Activated CD4-positive, alpha-beta T cell treated with anti-CD3 and anti-CD28 coated beads, Interleukin-2, amount 10 ng/mL, durations not matched to agents 24 days and 14 days (primary cell): ENCODE measurements at places on chromosomes 3 and 15. TPM values are rescaled to one million over a fixed set of nuclear protein-coding genes. Genes with fewer than 3 reads are reported as not detected.

Gene TRH
- not detected in 2 replicates for total RNA-seq

Gene ZMYND10
- 1.2 and 1.3 TPM in 2 replicates for total RNA-seq

Gene NANOGP8
- not detected in 2 replicates for total RNA-seq

Gene ECT2
- total RNA-seq = 36.2 and 40.4 TPM in 2 replicates

Gene KLHL40
- not detected in 2 replicates for total RNA-seq

Gene TP63
- 0.98 and 1.1 TPM in 2 replicates for total RNA-seq

Gene LSMEM2
- not detected in 2 replicates for total RNA-seq

Gene MYO5C
- total RNA-seq = 0.24 and 0.30 TPM in 2 replicates

Gene TEX9
- total RNA-seq = 0.35 and 1.6 TPM in 2 replicates

Gene ZMAT3
- 11.8 and 13.1 TPM in 2 replicates for total RNA-seq

Gene HRH1
- total RNA-seq = 0.42 and 0.52 TPM in 2 replicates
